Fibroblast of lung (primary cell): ENCODE measurements at places on chromosomes 5 and 9.

DNA sequence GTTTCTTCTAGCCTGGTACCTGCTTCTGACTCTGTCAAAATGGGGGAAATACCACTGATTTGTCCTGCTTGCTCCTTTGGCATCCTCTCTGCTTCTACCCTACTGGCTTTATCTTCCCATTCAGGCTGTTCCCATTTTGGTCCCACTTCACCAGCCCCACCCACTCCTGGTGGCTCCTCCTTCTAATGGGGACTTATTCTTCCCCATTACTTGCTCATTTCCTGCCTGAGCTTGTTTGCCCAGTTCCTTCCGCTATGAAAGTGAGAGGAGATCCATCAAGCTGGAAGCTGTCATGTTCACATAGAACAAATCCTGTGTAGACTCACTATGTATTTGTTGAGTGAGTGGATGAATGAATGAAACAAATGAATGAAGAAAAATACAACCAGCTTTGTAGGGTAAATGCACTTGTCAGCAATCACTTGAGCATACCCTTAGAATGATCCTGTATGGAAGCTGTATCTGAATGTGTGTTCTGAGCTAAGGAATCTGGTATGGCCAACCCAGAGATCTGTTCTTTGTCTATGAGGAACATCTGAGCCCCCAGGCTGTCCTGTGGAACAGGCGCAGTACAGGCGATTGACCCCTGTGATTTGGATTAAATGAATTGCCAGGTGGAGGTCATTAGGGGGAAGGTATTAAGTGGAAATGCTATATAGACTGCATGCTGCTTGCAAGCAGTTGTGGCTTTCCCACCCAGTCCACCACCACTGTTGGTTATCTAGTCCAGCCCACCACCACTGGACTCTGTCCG, 89.5 kb downstream of the APBA1 start:
- DNase-seq = no peak

DNA sequence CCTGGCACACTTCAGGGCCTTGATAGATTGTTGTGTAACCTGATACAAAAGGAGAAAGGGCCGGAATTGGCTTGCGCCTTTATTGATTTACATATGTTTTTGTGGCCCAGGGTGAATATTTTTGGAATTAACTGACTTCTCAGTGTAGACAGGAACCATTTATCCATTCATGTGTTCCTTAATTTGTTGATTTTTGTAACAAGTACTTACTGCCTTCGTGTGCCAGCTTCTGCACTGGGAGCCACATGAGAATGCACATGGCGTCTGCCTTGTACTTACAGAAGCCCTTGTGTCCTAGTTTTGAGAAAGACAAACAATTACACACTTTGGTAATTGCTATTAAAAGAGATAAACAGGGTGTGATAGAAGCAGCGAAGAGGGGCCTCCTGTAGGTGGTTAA, 26.4 kb downstream of the EHMT1 start:
- peak; percentile 27 for DNase-seq

GRCh38 chr9:96122282-96122681, 179.7 kb downstream of the HSD17B3 start:
- DNase-seq = no peak

GRCh38 chr9:115013998-115014397, 83.6 kb upstream of the TNFSF8 start:
- peak; percentile 82 for DNase-seq

GRCh38 chr9:115157245-115157674, 39.3 kb upstream of the TNC start:
- DNase-seq = peak; percentile 89

GRCh38 chr5:52531105-52531504, 256.6 kb upstream of the ITGA1 start:
- DNase-seq = no peak

DNA sequence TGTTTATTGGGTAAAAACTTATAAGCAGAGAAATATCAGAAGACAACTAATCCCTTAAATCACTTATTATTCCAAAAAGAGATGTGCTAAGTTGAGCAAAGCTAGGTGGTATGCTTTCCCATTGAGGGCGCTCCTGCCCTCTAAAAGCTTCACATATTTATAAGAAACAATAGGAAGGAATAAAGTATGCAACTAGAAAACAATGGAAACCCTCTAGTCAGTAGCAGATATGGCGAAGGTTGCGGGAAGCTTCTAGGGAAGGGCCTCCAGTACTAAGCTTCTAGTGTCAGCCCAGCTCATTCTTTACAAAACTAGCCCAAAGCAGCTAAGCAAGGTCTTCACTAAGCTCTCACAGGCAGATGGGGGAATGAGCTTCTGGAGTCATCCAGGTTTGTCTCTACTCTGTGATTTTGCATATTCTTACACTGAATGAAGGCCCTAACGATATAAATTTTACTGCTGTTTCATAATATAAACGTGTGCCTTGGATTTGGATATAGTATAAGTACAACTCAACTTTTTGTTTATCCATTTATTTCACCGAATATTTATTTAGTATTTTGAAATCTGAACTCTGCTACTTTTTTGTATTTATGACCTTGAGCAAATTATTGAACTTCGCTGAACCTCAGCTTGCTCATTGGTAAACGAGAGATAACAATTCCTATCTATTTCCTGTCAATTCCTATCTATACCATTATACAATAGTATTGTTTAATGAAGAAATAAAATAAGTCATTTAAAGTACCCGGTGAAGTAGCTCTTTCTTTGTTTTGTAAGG, 571.4 kb downstream of the ELAVL2 start:
- DNase-seq = no peak

GRCh38 chr9:72875221-72875620, 77.6 kb downstream of the ALDH1A1 start:
- DNase-seq = no peak

- DNase-seq = no peak
Measured at GRCh38 chr5:35853631-35854030, 3.1 kb upstream of the IL7R start.

DNA sequence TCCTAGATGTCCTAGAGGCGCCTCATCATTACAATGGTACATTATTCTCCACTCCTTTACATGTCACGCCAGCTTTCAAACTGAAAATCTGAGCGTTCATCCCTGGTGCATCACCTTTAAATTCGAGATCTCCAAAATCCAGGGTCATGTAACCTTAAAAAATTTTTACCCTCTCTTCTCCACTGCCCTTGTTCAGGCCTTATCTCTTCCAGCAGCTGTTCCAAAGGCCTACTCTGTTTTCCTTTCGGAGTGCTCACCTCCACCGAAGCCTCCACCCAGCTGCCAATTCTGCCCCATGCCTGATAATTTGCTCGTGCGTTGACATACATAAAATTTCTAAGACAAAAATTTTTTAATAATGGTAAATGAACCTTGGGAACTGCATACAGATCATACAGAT, 950 bp upstream of the MSH3 start:
- no peak for DNase-seq

DNA sequence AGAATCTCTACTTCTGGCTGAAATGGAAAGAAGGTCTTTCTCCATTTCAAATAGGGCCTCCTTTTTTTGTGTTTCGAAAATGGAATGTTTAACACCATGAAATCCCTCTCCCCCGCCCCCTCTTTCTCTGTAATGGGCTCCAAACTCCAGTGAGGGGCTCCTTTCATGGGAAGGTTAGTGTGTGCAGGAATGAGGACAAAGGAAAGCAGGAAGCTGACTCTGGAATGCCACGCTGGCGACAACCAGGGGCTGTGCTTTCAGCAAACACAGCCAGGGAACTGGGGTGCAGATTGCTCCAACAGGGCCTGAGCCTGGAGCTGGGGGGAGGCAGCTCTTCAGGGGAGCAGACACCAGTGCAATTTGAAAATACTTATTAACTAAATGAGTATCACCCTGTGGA, 82.8 kb downstream of the CRB2 start:
- DNase-seq = no peak

GRCh38 chr5:143350751-143351602, 52.5 kb downstream of the NR3C1 start:
- DNase-seq = peak; percentile 92

DNA sequence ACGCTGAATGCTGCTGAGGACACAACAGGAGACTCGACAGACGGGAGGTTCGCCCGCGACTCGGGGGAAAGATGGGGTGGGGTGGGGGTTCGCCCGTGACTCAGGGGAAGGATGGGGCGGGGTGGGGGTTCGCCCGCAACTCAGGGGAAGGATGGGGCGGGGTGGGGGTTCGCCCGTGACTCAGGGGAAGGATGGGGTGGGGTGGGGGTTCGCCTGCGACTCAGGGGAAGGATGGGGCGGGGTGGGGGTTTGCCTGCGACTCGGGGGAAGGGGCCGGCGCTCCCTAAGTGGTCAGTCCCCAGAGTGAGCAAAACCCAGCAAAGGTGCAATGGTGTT, 2.2 kb downstream of the LCN6 start:
- no peak for DNase-seq

GRCh38 chr9:70594386-70594944, 180.0 kb upstream of the KLF9 start:
- peak; percentile 58 for DNase-seq
